ENCODE measurements at places on chromosomes 11 and 22.

DNA sequence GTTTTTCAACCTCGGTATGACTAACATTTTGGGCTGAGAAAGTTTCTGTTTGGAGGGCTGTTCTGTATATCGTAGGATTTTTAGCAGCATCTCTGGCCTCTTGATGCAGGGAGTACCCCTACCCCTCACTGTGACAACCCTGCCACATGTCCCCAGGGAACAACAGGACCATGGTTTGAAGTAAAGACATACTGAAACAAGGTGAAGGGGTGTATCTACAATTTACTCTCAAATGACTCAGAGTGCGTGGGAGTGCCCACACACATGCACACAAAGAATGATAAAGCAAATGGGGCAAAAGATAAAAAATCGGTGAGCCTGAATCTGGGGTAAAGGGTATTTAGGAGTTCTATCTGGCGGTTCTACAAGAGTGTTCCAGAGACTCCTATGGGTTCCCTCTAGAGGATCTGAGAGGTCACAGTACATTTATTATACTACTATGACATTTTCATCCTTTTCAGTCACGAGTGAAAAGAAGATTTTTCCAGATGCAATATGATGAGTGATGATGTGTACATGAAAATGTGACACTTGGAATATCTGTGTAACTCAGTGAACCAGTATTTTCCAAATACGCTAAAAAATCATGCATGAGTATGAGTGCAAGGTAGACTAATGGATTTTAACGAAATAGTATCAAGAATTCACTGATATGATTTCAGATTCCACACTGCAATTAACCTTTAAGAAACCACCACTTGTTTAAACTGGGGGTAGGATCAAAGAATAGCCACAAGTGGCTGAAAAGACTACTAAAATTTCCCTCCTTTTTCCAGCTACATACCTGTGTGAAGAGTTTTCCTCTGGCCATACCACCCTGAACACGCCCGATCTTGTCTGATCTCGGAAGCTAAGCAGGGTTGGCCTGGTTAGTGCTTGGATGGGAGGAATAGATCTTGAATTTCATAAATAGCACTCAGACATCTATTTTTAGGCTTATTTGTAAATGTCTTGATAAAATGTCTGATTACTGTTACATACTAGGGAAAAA lies 56.3 kb upstream of the YPEL1 start:
- no peak for DNase-seq

DNA sequence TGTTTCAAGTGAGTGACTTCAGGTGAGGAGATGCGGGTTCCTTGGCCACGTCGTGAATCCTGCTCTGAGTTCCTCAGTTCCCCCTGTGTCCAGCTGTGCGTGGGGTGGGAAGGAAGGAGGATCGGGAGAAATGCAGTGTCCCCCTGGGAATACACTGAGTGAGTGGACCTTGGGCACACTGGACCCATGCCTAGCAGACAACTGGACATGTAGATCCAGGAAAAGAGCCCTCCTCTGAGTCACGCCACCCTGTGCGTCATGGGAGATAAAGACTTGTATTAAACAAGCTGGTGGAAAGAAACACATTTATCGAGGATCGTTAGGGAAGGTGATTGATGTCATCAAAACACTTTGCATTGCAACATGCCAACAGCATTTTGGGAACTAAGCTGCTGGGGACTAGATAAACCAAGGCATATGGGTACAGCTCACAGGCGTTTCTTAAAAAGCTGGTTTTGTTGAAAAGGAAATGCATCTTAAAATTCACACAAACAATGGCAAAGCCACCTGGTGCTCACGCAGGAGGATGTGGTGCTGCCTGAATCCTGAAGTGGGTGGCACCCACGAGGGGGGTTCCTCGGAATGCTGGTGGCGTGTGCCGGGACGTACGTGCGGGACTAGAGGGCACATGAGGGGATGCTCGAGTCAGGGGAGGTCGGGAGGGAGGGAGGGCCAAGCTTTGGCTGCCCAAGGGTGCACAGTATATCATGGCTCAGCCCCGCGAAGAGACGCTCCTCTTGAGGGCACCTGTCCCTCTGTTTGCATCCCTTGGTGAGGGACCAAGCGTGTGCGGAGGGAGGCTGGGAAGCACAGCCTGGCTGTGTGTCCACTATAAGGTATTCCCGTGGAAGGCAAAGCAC lies 303.5 kb downstream of the TBC1D22A start:
- no peak for DNase-seq

DNA sequence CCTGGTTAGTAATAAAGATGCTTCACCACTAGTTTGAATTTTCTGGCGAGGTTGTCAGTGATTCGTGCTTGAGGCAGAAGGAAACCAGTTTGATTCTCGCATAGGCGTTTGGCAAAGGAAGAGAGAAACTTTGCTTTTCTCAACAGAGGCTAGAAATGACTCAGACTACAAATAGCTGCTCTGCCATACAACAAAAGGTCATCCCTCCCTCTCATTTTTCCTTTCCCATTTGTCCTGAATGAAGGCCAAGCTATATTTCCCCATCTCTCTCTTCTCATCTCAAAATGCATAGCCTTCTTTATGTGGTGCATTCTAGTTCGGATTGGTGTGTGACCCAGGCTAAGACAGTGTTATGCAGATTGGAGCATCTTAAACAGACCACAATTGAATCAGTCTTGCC lies 741.4 kb downstream of the NTM start:
- no peak for DNase-seq

- peak; percentile 86 for DNase-seq
These were observed at the start of gene OAF for GRCh38 chr11:120210626-120211521. Gene OAF, plus strand, starts transcription at chr11:120211032. Its CDS starts 248 bp downstream, at chr11:120211280.

- no peak for DNase-seq
These were observed 44.1 kb downstream of the RBFOX2 start for GRCh38 chr22:35984183-35985175.

GRCh38 chr11:71268706-71269321 lies 16.4 kb upstream of the SHANK2 start:
- DNase-seq: no peak

GRCh38 chr11:40302669-40303068 lies 1156.8 kb downstream of the LRRC4C start:
- no peak for DNase-seq

- no peak for DNase-seq
These were observed 151.5 kb downstream of the CCDC34 start for GRCh38 chr11:27211370-27212127.

DNA sequence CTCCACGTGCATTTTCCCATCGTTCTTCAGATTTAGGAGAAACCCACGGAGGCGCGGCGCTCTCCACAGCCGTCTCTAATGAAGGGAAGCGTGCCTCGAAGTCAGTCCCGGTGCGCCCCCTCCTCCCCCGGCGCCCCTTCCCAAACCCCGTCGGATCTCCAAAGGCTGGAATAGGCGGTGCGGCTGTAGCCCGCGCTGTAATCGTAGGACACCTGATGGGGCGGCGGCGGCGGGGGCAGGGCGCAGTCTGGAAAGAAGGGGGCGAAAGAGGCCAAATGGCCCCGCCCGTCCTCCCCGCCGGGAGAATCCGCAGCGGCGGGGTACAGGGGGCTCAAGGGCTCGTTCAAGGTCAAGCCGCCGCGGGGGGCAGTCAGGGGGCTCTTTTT lies 1.3 kb downstream of the FAM181B start:
- no peak for DNase-seq

DNA sequence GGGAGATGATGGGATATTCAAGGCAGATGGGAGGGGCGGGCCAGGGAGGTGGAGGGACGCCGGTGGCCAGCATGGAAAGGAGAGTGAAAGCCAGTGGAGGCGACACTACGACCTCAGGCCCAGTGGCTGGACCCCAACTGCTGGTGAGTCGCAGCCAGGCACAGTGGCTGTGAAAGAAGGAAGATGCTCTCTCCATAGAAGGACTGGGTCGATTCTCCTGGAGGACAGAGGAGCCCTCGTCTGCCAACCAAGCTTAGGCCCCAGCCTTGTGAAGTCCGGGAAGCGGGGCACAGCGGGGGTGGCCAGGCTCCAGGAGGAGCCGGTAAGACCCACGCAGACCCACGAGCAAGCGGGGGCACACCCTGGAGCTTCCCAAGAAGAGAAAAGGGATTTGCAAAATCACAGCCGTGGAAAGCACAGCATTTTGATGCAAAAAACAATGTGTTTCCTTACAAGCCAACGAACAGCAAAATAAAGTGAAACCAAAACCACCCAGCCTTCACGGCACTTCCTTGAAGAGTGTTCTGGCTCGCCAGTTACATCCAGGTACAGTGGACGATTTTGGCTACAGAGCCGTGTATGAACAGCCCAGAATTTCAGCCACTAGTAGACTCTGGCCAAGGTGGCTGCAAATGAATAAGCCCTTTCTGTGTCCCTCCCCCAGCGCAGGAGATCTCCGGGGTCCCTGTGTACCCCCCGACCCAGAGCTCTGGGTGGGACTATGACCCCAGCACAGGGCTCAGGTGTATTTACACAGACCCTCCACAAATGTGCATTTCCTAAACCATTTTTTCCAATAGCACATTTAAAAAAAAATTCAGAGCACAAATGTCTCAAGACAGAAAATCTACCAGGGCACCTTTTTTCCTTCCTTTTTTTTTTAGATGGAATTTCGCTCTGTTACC lies 96.9 kb downstream of the TRMU start:
- DNase-seq: no peak

DNA sequence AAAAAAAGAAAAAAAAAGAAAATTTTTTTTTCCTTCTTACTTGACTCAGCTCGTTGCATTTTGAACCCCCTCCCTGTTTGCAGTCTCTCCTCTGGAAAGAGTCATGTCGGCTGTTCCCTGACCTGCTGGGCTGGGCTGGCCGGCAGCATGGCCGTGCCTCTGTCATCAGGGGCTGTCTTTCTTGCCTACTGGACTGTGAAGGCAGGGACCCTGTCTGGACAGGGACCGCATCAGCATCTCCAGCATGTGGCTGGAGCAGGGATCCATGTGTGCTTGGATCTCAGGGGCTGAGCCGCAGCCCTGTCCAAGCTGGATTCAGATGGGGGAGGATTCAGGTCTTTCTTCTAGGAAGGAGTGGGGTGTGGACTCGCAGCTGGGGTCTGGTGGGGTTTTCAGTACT lies 15.5 kb downstream of the FBLN1 start:
- DNase-seq: no peak

- no peak for DNase-seq
These were observed 67.9 kb upstream of the OR4B1 start for GRCh38 chr11:48148749-48149148.

- no peak for DNase-seq
These were observed 5.3 kb downstream of the CD44 start for GRCh38 chr11:35144136-35144741.

GRCh38 chr11:27718863-27719545 lies 18.7 kb upstream of the BDNF start:
- DNase-seq: peak; percentile 64

DNA sequence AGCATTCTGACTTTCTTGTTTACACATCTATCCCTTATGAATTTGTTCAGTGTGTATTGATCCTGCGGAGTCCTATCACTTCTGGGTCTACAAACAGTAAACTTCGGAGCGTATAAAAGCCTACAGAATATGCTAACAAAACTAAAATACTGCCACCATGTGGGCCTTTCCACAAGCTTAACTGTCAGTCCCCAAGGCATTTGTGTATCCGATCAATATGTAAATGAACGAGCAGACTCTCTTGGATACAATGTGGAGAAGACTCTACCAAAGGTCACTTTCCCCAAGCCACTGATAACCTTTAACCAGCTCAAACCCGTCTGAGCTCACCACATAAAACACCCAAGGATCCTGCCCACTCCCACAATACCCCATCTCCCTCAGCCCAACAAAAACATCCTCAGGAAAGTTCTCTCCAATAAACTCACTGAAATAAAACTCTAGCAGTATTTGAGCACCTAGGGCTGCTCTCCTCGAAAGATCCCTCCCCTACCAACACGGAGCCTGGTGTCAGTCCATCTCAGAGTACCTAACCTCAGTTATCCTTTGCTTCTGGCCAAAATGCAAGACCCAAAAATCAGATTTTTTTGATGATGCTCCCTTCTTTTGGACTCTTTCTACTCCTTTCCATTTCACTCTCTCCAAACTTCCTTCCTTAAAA lies 17.8 kb downstream of the ADA2 start:
- no peak for DNase-seq

- no peak for DNase-seq
These were observed at the start of gene P2RY6 for GRCh38 chr11:73271936-73272679. Gene P2RY6, plus strand, starts transcription at chr11:73272338. Its CDS starts 24,181 bp downstream, at chr11:73296519.

DNA sequence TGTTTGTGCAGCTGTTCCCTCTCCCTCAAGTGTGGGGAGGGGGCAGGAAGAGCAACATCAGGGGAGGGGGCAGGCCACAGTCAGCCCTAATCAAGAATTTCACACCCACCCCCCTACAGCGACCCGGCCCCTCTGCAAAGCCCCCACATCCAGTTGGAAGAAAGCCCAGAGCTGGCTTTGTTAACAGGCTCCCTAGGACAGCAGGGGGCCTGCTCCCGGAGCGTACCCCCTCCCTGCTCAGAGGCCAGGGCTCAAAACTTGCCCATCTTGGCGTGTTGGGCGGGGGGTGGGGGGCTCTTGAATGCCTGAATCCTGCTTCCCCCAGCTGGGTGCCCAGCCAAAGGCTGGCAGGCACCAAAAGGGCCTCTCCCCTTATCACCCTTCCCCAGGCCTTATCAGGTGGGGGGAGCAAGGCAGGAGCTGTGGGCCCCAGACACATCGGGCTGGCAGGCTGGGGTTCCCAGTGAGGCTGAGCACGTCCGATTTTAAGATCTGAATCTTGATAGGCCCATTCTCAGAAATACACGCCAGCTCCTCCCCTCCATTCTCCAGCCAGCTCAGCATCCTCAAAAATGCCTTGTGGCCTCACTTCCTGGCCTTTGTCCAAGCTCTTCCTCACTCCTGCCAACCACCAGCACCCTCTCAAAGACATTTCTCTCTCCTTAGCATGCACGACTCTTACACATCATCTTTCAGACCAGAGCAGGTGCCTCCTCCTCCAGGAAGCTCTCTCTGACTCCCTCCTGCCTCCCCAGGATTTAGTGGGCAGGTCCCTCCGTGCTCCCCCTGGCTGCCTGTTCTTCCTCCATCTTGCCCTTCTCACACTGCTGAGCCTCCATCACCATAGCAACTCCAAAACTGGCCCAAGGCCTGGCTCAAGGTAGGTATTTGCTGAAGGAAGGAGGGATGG lies 384.8 kb downstream of the MN1 start:
- no peak for DNase-seq

DNA sequence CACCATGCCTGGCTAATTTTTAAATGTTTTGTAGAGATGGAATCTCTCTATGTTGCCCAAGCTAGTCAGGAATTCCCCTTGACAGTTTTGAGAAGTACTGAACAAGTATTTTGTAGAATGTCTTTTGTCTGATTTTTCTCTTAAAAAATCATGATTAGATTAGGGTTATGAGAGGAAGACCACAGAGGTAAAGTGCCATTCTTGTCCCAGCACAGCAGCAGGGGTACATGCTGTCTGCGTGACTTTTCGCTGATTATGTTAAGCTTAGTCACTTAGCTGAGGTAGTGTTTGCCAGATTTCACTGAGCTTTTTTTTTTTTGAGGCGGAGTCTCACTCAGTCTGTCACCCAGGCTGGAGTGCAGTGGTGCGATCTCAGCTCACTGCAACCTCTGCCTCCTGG lies 13.6 kb upstream of the NUP160 start:
- no peak for DNase-seq

GRCh38 chr22:49149721-49150608 lies 677.7 kb downstream of the BRD1 start:
- no peak for DNase-seq

All from D341Med (cell line).